Naive thymus-derived CD8-positive, alpha-beta T cell (primary cell): ENCODE measurements at places on chromosomes 16 and 17.

DNA sequence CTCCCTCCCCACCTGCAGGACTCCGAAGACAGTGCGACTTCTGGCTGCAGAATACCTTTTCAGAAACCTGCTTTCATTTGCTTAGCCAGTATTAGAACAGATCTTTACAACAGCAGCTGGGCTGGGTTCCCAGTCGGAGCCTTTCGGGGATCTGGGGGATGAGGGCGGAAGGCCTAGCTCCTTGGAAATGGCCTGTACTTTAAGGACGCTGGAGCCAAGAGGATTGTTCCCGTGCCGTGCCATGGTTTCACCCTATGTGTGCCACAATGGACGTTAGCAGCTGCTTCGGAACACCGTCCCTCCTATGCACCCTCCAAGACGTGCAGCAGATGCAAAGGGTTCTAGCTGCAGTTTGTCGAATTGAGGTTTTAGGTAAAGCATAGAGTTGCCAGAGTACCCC is 16.2 kb downstream of the KCTD2 start:
- no peak for DNase-seq

DNA sequence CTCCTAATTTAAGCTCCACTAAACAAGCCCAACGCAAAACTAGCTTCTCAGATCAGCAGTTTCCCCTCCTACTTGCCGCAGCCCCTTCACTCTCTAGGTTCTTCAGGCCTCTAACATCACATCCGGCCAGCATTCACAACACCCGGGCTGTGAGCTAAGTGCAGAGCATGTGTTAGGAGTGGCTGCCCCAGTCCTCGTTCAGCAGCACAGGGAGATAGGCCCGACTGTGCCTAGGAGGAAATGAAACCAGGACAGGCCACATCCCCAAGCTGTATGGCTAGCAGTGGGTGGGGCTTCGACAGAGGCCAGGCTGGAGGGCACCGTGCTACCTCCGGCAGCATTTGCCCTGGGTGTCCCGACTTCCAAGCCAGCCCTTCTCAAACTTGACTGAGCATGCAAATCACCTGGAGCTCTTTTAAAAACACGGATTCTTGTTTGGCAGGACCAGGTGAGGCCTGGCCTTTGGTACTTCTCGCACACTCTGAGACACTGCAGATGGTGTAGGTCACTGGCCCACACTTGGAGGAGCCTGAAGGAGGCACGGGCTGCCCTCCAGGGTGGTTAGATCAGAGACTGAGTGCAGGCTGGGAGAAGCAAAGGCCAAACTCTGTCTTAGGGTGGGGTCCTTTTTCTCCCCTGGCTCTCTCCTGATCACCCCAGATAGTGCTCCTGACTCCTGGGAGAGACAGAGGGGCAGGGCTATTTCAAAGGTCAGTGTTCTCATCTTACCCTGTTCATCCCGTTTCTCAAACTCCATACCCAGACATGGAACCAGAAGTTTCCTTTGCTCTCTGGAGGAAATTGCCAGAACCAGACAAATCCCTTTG is 202.0 kb downstream of the C16orf78 start:
- DNase-seq = no peak

- no peak for DNase-seq
These were observed 165.1 kb downstream of the ABCC12 start for GRCh38 chr16:47990676-47991075.

GRCh38 chr16:2881783-2882649 is 999 bp upstream of the FLYWCH2 start:
- peak; percentile 39 for DNase-seq

DNA sequence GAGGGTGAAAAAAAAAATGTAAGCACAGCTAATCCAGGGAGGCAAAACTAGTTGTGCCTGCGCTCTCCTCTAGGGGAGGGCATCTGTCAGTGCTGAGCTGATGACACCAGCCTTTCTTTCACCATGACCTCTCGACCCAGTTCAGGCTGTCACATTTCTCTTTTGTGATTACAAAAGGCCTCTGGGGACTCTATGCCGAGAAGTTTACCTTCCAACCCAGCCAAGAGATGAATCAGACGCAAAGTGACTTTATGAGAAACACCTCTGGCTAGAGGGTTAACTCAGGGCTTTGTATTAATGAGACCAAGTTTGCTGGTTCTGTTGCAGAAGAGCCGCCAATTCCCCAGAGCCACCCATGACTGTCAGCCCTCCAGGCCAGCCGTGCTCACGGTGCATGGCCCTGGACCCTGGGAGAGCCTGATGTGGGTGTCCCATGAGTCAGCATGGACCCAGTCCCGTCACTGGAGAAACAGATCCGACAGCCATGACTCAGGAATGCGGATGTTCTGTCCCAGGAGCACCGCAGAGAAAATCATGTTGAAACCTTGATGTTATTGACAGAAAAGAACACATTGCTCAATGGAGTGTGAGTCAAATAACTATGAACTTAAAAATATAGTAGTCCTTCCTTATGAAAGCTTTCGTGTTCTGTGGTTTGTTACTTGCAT is 437.2 kb downstream of the HS3ST3B1 start:
- no peak for DNase-seq

GRCh38 chr17:28760601-28761562 is 17.1 kb downstream of the TRAF4 start:
- DNase-seq = no peak
